ENCODE measurements at places on chromosomes 13 and 19. TPM values are rescaled to one million over a fixed set of nuclear protein-coding genes. Genes with fewer than 3 reads are reported as not detected.

DNA sequence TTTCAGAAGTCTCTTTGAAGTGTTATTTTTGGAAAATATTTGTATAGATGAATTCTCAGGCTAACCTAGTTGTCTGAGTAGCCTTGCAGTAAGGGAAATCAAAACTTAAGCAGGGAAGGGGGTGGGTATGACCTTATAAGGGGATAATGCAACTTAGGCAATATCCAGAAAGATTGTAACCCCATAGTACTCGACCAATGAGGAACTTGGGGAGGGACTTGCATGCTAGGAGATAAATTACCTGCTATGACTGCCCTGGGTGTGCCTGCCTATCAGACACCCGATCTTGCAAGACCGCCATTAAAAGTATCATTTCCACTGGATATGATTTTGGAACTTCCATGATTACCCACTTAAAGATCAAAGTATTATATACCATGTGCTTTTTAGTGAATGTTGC lies 23.0 kb upstream of the RFXAP start:
- DNase-seq, result no peak

- no peak for DNase-seq
Measured at GRCh38 chr19:16594681-16595091, 22.5 kb upstream of the SLC35E1 start.

DNA sequence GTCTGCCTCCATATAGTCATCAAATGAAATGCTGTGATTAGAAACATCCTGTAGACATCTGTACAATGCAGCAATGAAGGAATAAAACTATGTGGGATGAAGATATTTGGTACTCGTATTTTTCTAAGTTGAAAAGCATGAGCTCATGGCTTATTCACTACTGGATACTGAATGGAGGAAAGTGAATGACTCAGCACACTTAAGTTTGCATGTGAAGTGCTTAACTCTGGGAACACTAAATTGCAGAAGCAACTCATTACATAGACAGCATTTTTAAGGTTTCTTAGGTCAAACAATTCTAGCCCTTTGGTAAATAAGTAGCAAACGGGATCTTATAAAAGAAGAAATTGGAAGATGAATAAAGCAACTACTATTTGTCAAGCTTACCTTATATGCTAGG lies 429.0 kb upstream of the MIR17HG start:
- no peak for DNase-seq

LGI4 gene
- total RNA-seq, result not detected

OR10H1 gene
- total RNA-seq, result not detected

NAA16 gene
- total RNA-seq, result 4.2 TPM
